Left ventricle myocardium superior (tissue), 1 donor: ENCODE measurements at places on chromosomes 5 and 9. TPM values are rescaled to one million over a fixed set of nuclear protein-coding genes. Genes with fewer than 3 reads are reported as not detected.

DNA sequence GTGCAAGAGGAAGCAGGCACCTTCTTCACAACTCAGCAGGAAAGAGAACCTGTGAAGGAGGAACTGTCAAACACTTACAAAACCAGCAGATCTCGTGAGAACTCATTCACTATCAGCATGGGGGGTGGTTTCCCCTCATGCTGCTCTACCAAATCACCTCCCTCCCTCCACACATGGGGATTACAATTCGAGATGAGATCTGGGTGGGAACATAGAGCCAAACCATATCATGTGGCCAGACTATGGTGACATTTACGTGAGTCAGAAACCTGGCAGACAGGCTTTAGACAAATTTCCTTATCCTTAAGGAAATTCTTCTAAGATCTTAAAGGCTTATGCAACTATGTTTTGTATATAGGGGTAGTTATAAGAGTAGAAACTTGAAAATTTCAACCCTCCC lies 8.7 kb upstream of the AOPEP start:
- DNase-seq, result no peak

GRCh38 chr9:31996331-31996730 lies 388.1 kb upstream of the ACO1 start:
- no peak for DNase-seq

DNA sequence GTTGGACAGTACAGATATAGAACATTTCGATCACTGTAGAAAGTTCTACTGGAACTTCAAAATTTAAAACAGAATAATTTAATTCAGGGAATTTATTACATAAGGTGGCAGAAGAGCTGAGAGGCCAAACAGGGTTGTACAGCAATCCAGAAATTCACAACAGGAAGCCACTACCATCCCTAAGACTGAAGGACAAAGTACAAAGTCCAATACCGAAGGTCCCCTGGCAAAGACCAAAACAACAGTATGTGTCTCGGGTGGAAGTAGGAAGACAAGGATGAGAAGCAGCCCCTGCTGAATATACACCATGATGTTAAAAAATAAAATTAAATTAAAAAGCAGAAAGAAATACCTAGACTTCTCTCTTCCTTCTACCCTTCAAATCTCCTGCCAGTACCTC lies 19.9 kb downstream of the SGTB start:
- no peak for DNase-seq

- DNase-seq, result no peak
Measured at GRCh38 chr5:73399775-73400174, 48.8 kb downstream of the FOXD1 start.

DNA sequence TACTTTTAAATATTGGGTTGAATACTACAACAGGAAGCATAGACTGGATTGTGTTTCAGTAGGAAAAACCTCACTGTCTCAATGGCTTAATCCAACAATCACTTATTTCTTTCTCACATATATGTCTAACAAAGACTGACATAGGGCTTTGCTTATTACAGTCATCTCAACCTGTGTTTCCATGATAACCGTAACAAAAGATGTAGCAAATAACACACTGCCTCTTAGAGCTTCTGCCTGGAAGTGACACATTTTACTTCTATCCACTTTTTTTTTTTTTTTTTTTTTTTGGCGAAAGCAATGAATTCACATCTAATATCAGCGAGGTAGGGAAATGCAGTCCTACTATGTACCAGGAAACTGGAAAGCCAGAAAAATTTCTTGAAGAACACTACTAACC lies 204.9 kb upstream of the CDKN2B start:
- no peak for DNase-seq

DNA sequence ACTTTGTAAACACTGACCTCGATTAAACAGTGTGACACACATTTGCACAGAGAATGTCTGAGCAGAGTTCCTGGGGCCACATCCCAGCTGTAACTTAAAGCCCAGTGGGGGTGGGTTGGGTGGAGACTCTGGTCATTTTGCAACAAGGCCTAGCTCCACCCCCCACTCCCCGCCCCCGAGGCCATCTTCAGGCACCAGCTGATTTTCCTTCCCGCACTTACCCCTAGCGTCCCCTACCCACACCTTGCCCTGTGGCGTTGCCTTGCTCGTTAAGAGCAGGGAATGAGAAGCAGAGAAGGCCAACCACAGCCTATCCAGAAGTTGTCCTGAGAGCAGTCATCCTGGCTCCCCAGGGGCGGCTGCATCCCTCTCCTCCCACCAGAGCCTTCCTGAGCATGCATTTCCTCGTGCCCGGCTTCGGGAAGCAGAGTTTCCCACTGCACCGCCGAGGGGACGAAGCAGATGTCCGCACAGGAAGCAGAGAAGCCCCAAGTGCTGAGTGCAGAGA lies 101.7 kb upstream of the SARDH start:
- peak; percentile 60 for DNase-seq

DNA sequence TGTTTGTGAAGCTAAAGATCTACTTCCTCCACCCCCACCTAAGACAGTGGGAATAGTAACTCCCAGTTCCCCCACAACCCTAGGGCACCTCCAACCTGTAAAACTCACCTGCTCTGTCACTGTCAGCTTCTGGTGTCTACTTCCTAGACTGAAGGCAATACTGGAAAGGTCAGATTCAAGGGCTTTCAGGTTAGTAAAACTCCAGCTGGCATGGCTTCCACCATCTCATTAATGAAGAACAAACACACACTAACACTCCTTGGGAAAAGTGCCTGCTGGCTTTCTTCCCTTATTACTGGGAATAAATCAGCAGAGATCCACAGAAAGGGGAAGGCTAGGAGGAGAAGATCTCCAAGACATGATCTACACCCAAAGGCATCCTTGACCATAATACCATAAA lies 109.9 kb downstream of the TMEM174 start:
- no peak for DNase-seq

GRCh38 chr5:150256410-150257064 lies 33.0 kb downstream of the CAMK2A start:
- no peak for DNase-seq

DNA sequence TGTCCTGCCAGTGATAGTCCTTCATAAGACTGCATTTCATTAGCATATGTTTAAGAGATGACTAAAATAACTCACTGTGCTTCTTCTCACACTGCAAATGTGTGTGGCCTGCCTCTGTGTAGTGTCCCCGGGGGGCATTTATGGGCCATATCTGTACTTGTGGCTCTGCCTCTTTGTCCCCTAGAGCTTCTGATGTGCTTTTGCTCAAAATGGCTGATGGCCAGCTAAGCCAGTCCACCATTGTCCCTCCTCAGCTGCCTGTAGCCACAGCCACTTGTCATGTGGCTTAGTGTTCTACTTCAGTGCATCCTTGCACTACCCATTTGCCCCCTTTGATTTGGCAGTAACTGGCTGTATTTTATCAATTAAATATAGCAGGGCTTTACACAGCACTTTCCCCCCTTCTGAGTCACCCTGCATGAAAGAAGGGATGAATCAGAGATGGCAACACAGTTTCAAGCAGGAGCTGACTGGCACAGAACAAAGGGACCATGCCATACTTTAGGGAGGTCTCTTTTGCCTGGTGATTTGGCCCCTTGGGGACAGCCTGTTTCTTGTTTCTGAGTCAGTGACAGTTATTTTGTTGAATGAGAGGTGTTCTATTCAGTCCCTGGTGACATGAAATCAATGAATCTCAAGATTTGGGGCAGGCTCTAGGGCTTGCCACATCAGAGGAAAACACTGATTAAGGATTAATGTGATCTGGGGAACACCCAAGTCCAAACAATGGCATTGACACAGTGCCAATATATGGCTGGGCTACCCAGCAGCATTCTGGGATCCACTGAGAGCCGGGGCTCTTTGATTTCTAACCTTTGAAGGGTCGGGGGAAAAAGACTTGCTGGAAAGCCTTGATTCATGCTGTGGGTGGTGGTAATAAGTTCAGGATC lies 245.5 kb downstream of the SMARCA2 start:
- no peak for DNase-seq

- no peak for DNase-seq
Measured at GRCh38 chr9:107249131-107249533, 33.9 kb upstream of the RAD23B start.

DNA sequence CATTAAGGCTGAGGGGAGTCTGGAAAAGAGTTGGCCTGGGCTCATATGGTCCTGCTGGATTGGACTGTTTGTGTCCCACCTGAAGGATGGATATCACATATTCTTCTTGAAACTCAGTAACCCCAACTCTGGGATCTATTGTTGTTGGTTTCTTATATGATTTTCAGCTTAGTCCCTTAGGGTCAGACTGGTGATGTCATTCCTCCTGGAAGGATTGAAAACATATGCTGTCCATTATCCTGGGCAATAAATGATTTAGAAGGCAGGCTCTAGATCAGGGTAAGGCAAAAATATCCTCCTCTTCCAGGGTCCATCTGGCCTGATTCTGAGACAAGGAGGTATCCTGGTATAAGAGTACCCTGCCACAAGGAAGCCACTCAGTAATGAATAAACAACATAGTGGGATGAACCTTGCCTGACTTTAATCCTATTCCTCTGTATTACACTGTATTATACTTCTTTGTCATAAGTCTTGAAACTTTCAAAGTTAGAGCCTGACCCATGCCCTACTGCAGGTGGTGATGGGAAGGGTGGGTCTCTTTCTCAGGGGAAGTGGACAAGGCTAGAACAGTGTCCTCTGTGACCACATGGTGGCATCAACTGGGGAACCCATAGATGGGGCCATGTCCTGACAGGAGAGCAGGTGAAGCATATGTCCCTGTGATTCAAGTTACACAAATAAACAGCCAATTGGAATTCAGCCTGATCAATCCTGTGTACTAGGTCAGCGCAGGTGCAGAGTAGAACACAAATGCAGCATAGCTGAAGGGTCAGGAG lies 454.4 kb upstream of the TRPC7 start:
- DNase-seq, result no peak

DNA sequence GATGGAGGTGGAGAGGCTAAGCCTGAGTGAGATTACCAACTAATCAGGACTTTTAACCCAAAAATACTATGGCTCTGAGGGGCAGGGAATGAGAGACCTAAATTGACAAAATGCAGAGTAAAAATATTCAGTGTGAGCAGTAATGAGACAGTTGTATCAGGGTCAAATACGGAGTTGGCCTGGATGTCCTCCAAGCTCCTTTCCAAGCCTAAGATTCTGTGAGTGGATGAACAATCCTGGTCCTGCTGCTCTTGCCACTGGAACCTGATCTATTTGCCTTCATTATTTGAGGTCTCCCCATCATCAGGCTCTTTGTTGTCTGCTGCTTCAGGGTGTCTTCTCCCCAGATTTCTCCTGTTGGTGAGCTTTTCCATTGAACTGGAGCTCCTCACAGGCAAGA lies 1.1 kb downstream of the PDCD1LG2 start:
- DNase-seq, result no peak

GRCh38 chr5:5315068-5315980 lies 107.2 kb upstream of the ICE1 start:
- DNase-seq, result no peak

GRCh38 chr9:136952321-136952850 lies 313 bp downstream of the LCN12 start:
- DNase-seq, result peak; percentile 68

GRCh38 chr9:73009649-73010288 lies 56.9 kb upstream of the ALDH1A1 start:
- no peak for DNase-seq

DNA sequence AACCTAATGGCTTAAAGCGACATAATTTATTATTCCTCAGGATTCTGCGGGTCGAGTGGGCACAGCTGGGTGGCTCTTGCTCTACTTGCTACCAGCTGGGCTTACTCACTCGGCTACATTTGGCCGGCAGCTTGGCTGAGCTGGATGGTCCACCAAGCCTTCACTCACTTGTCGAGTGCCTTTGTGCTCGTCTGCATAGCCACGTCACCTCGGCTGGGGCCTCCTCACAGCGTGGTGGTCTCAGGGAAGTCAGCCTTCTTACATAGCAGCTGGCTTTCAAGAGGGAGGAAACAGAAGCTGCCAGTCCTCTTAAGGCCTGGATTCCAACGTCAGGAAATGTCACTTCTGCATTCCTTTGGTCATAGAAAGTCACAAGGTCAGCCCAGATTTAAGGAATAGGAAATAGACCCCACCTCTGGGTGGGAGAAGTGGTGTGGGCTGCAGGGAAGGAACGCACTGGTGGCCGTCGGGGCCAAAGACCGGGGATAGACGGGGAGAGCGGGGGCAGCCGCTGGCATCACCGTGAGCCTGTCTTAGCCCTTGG lies 75.1 kb upstream of the RUFY1 start:
- no peak for DNase-seq

- DNase-seq, result no peak
Measured at GRCh38 chr5:93636837-93637236, 53.8 kb downstream of the NR2F1 start.

Gene SLC31A2
- total RNA-seq, result 13.9 TPM

Gene KIF20A
- 0.59 TPM for total RNA-seq

Gene RASGEF1C
- 0.40 TPM for total RNA-seq

Gene LCP2
- 7.1 TPM for total RNA-seq

Gene SLC6A18
- total RNA-seq, result not detected

Gene CTSV
- 0.27 TPM for total RNA-seq

Gene MYOZ3
- 3.2 TPM for total RNA-seq

Gene SCGB3A2
- not detected for total RNA-seq

Gene HAVCR1
- total RNA-seq, result 0.17 TPM

Gene SPINK7
- not detected for total RNA-seq
